ENCODE measurements at places on chromosomes 11 and 22.

- no peak for DNase-seq
Observed at GRCh38 chr11:16027621-16028020, 328.7 kb downstream of the SOX6 start.

GRCh38 chr11:116972691-116973090 lies 125.5 kb downstream of the SIK3 start:
- DNase-seq: no peak

GRCh38 chr11:117565709-117566108 lies 231.3 kb downstream of the DSCAML1 start:
- DNase-seq: no peak

- DNase-seq: no peak
Observed at GRCh38 chr11:120798854-120799253, 225.0 kb upstream of the TBCEL start.

GRCh38 chr22:49103314-49104059 lies 724.2 kb downstream of the BRD1 start:
- DNase-seq: no peak

DNA sequence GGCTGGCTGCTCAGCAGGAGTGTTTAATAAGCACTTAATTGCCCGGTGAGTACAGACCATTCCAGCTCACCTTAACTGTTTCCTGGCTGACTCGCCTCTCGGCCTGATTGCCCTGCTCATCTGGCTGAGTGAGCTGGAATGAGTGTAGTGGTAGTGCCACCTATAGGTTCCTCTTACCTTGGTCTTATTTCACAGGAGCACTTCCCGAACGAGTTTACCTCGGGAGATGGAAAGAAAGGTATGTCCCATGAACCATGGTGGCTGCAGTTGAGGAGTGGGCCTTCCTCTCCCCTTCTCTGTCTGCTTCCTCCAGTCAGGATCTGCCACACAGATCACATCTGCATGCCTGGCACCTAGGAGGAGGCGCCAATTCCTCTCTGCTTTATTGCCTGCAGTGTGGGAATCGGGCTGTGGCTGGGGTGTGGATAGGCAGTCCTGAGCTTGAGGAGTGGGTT lies 26.7 kb downstream of the UPB1 start:
- DNase-seq: peak; percentile 54

GRCh38 chr11:9047964-9048523 lies 43.4 kb downstream of the SCUBE2 start:
- DNase-seq: no peak

- peak; percentile 79 for DNase-seq
Observed at GRCh38 chr11:96122601-96123074, 198.7 kb upstream of the MTMR2 start.

DNA sequence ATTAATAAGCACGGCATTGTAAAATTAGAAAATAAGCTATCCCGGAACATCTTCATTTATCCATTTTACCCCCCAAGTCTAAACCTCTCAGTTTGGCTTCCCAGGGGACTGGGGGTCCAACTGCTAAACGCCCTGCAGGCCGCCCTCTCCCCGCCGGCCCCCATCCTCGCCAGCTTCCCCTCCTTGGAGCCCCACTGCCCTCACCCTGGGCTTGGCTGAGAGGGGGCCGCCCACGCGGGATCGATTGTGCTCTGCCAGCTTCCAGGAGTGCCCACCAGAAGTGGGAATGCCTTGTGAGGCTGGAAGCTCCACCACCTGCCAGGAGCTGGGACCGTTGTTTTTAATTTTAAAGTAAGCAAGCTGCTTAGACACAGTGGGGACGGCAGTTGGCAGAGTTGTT lies 353.5 kb downstream of the TBC1D22A start:
- DNase-seq: no peak

DNA sequence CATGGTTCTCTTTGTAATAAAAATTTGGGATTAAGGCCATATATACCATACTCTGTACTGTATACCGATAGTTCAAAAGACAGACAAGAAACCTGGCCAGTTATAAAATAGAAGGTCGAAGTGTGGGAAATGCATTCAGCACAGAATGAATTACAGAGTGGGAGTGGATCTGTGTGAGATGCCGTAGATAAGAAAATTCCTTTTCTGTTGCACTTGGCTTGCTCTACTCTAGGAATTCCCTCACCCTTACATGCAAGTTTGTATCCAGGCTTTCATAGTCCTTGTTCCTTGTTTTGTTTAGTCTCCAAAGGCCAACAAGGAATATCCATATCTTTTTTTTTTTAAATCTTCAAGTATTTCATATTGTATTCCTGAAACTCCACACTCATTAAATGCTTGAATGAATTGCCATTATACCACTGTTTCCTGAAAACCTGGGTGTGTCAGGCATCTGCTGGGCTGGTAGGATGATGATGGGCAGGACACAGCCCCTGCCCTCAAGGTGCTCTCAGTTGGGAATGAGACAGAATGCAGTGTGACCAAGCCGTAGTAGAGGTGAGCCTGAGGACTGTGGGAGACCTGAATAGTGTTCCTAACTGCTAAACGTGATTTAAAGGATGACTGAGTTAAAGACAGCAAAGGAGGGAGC lies 53.5 kb downstream of the TEAD1 start:
- no peak for DNase-seq

- no peak for DNase-seq
Observed at GRCh38 chr11:92894197-92894596, 75.3 kb upstream of the MTNR1B start.

- DNase-seq: no peak
Observed at GRCh38 chr11:66115638-66116301, 45.7 kb downstream of the PACS1 start.

DNA sequence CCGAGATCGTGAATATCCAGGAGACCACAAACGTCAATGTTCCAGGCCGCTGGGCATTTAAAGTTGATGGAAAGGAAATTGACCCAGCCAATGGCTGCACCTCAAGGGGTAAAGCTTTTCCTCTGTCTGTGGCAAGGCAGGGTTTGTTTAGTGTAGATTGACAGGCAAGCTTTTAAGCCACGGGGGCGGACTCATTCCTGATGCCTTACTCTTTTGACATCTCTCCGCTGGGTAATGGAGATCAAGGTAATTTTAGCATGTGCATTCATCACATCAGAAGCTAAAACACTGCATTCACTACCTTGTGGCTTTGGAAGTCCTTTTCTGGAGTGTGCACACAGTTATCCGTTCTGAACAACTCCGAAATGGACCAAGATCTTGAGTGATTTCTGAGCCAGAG lies 12.6 kb downstream of the TECTA start:
- DNase-seq: no peak

GRCh38 chr11:130650456-130651030 lies 202.1 kb downstream of the ADAMTS15 start:
- no peak for DNase-seq

- DNase-seq: no peak
Observed at GRCh38 chr11:88171982-88172381, 3.3 kb downstream of the RAB38 start.

DNA sequence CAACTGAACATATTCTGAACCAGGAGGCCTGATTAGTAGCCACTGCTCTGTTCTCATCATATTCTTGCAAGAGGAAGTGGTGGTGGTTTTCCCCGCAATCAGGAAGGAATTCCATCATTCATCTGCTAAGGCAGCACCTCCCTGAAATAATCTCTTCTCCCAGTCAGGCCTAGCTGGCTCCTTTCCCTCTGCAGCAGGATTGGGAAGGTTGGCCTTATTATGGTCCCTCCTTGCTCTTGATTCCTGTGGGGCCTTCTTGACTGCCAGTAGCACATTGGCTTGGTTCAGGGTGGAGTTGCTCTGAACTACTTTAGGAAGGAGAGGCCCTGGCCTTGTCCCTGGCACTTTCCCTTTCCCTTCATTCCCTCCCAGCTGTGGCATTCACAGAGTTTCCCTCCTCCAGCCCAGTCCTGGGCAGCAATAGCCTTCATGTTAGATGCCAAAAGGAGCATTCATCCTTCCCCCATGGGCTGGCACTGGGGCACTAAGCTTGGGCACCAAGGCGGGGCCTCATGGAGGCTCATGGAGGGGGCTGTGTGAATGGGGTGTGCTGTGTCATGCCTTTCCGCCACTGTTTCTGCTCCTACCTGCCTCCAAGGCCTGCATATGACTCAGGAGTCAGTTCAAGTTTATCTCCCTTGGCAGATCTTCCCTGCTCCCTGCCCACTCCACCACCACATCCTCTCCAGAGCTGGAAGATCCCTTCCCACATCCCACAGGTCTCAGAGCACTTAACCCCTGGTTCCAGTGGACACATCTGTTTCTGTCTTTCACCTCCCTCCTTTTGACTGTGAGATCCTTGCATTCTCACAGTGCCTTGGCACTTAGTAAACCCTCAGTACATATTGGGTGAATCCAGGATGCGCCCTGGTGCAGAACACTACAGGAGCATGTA lies 27.6 kb upstream of the CD44 start:
- peak; percentile 86 for DNase-seq

DNA sequence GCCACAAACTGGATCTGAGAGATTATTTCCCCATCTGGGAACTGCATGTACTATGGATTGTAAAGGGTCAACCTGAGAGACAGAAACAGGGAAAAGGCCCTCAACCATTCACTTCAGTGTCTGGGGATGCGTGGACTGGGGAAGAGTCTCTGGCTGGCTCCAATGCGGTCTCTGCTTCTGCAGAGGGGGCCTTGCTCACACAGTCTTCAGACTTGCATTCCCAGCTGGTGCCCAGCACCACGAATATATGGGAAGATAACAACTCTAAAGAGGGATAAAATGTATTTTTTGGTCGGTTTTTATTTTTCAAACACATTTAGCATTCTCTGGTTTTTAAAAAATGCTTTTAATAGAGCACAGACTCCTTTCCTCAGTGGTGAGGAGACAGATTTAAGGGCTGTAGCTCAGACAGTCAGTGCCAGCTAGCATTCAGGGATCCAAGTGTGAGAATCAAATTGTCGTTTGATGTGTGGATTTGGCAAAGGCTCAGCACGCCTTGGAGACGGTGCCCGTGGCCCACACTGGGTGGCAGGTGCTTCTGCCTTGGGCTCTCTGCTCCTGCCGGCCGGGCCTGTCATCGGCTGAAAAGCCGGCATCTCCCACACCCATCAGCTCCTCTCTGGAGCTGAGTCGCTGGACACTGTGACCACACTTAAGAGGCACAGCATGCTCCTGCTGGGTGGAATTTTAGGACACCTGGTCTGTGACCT lies 8.0 kb upstream of the EFCAB6 start:
- DNase-seq: no peak

- DNase-seq: no peak
Observed at GRCh38 chr11:76587820-76588454, 82.6 kb downstream of the LRRC32 start.

- DNase-seq: no peak
Observed at GRCh38 chr11:86447763-86448480, 73.2 kb downstream of the CCDC81 start.

- no peak for DNase-seq
Observed at GRCh38 chr11:111400595-111400994, 21.5 kb upstream of the POU2AF1 start.

DNA sequence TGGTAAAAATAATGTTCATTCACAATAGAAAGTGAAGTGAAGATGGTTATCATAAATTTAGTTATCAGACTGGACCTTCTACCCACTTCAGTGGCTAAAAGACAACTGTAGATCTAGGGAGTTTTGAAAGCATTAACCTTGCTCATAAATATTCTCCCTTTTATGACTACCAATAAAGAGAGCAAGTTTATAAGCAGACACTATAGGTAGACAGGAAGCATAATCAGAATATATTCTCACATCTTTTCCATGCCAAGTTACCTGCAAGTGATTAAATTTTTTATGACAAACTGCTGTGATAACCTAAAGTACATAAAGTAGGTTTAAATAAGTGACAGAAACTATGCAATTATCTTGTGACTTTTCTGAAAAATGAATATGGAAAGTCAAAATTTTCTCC lies 62.5 kb downstream of the LUZP2 start:
- no peak for DNase-seq

Data from epithelial cell of prostate (primary cell).